ENCODE measurements at places on chromosomes 4 and X. TPM values are rescaled to one million over a fixed set of nuclear protein-coding genes. Genes with fewer than 3 reads are reported as not detected.

The USP51 gene
- total RNA-seq: 0.82 TPM

The ANXA10 gene
- total RNA-seq: not detected

The UGT8 gene
- 0.16 TPM for total RNA-seq

- H3K27ac ChIP-seq: no peak overlapping the region
- H3K36me3 ChIP-seq: no peaks in the 10 kb centered on the region
- DNase-seq: no peak
- H3K4me1 ChIP-seq: no peaks in the 10 kb centered on the region
- H3K27me3 ChIP-seq: no peaks in the 10 kb centered on the region
- H3K4me3 ChIP-seq: no peak overlapping the region
Measured at GRCh38 chr4:169109035-169109675, 99.1 kb upstream of the CBR4 start.

The GPR50 gene
- total RNA-seq: not detected

The PABPC4L gene
- 0.51 TPM for total RNA-seq

DNA sequence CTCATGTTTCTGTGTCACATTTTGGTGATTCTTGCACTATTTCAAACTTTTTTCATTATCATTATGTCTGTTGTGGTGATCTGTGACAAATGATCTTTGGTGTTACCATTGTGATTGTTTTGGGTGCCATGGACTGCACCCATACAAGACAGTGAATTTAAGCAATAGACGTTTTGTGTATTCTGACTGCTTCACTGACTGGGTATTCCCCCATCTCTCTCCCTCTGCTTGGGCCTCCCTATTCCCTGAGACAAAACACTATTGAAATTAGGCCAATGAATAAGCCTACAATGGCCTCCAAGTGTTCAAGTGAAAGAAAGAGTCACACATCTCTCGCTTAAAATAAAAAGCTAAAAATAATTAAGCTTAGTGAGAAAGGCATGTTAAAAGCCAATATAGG, 60.2 kb downstream of the BANK1 start:
- H3K27me3 ChIP-seq: no peaks in the 10 kb centered on the region
- no peak overlapping the region for H3K4me3 ChIP-seq
- no peak overlapping the region for H3K27ac ChIP-seq
- no peak for DNase-seq

GRCh38 chrX:116409219-116409618, 27.2 kb upstream of the SLC6A14 start:
- H3K4me1 ChIP-seq: no peaks in the 10 kb centered on the region
- H3K36me3 ChIP-seq: no peaks in the 10 kb centered on the region
- no peak overlapping the region for H3K27ac ChIP-seq

DNA sequence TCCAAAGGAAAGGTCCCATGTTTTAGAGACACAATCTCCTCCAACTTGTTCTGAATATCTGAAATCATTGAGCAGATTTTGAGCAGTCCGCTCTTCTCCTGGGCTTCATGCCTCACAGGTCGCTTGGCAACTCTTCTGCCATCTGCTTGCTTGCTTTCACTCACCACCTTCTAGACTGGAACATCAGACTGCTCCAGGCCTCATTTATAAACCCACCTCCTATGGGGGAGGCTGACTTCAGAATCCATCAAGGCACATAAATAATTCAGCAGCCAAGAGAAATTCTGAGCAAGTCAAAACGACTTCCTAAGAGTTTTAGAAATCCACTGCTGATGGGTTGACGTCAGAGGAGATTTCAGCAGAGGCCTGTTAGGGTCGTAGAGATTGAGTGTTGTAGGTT, 64.1 kb downstream of the FAM184B start:
- no peaks in the 10 kb centered on the region for H3K4me1 ChIP-seq
- H3K36me3 ChIP-seq: no peaks in the 10 kb centered on the region
- no peak overlapping the region for H3K27ac ChIP-seq
- DNase-seq: no peak
- H3K27me3 ChIP-seq: no peaks in the 10 kb centered on the region

- H3K4me3 ChIP-seq: no peak overlapping the region
- no peaks in the 10 kb centered on the region for H3K36me3 ChIP-seq
- H3K27me3 ChIP-seq: no peaks in the 10 kb centered on the region
- no peak overlapping the region for H3K27ac ChIP-seq
- no peaks in the 10 kb centered on the region for H3K4me1 ChIP-seq
Measured at GRCh38 chr4:87698394-87698793, 48.3 kb downstream of the DMP1 start.

Data from gastrocnemius medialis (tissue), 4 donors.